ENCODE measurements at places on chromosomes 7 and 10.
A peak's percentile ranks its signal among the peaks of the same experiment; 100 is the strongest.

GRCh38 chr10:31508882-31509281 lies 189.9 kb downstream of the ZEB1 start:
- no peak for DNase-seq

DNA sequence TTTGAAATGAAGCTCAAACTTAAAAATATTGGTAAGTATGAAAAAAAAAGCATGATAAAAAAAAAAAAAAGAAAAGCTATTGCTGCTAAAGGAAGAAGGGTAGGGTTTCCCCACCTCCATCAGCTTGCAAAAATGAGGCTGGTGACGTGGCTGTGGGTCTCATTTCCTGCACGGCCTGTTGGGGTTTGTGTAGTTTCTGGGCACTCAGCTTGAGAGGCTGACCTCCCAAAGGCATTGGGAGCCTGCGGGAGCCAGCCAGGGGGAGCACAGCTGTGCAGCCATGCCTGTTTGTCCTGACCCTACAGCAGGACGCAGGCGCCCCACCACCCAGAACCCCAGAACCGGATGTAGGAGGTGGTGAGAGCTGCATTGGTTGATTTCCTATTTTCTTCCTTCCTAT lies 48.8 kb upstream of the CARD11 start:
- no peak for DNase-seq

DNA sequence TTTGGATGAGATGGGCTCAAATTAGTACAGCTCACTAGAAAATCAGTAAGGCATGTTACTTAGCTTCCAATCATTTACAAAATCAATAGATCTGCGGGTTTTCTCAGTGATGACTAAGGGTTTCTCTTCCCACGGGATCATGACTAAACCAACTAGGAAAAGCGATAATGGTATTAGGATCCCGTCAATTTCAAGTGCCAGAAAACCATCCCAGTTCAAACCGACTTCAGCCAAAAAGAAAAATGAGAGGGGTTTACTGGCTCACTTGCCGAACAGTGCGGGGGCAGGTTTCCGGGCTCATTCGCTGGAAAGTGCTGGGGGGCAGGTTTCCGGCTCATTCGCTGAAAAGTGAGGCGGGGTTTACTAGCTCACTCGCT lies 62.1 kb upstream of the LYZL2 start:
- DNase-seq, result no peak

GRCh38 chr10:11443468-11444154 lies 167.8 kb downstream of the USP6NL start:
- no peak for DNase-seq

DNA sequence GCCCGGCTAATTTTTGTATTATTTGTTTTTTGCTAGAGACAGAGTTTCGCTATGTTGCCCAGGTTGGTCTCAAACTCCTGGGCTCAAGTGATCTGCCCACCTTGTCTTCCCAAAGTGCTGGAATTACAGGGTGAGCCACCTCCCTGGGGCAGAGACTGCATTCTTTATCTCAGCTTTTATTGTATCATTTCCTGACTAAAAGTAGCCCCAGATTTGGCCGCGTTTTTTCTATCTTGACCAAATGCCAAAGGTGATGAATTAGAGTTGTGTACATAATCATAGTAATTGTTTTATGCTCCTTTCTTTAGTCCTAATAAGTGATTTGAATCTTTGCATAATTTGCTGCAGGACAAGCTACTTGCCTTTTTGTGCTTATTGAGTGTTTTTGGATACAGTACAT lies 3.1 kb upstream of the SMNDC1 start:
- no peak for DNase-seq

GRCh38 chr7:29189743-29190201 lies 4.8 kb upstream of the CHN2 start:
- no peak for DNase-seq

DNA sequence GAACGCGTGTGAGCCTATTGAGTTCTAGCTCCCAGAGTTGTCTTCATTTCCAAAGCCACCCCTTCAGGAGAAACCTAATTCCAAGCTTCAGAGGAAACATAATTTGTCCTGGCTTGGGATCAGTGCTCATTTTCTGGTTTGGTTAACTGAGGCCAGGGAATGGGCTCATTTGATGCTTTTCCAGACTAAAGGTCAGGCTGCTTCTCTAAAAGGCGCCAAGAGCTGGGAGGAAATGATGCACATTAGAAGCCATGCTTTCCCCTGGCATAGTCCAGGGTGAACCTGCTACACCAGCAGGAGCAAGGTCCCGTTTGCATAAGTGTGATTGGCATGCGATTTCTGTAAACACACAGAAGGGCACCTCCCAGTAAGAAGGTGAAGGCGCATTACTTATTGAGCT lies 435.0 kb downstream of the GALNT17 start:
- no peak for DNase-seq

GRCh38 chr7:12715372-12716133 lies 28.1 kb downstream of the ARL4A start:
- peak; percentile 87 for DNase-seq

DNA sequence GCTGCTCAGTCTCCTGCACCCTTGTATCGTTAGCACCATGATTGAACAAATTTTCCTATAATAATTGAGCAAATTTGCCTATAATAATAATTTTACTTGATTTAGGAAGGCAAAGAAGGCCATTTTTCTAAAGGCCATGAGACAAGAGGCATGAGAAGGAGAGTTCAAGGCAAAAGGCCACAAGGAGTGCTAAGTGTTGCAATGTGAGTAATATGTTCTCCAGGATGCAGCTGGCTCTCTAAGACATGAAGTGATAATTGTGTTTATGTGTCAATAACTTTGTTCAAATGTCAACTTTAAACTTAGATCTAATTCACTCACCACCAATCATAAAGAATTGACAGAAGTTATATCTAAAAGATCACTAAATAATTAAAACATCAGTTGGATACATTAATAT lies 53.8 kb downstream of the SGCE start:
- DNase-seq, result no peak

Data from CMK (cell line).